ENCODE measurements at places on chromosomes 4 and X.

- DNase-seq = no peak
Measured at GRCh38 chr4:184612074-184612473, 37.2 kb downstream of the CASP3 start.

- no peak for DNase-seq
Measured at GRCh38 chr4:80507507-80507906, 172.0 kb downstream of the CFAP299 start.

DNA sequence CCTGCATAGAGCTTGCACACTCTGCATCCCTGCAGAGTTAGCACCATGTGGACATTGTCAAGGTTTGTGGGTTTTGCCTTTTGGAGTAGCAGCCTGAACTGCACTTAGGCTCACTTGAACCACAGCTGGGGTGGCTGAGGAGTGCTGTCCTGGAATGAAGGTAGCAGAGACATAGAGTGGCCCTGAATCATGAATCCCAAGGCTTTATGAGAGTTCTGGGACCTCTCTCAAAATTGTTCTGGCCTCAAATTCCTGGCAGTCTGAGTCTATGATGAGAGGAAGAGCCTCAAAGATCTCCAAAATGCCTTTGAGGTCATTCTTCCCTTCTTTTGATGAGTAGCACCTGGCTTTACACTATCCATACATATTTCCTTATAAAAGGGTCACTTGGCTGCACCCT lies 37.1 kb upstream of the ADH1C start:
- DNase-seq = peak; percentile 15

GRCh38 chrX:119237562-119237942 lies 1.5 kb downstream of the PGRMC1 start:
- DNase-seq = no peak

DNA sequence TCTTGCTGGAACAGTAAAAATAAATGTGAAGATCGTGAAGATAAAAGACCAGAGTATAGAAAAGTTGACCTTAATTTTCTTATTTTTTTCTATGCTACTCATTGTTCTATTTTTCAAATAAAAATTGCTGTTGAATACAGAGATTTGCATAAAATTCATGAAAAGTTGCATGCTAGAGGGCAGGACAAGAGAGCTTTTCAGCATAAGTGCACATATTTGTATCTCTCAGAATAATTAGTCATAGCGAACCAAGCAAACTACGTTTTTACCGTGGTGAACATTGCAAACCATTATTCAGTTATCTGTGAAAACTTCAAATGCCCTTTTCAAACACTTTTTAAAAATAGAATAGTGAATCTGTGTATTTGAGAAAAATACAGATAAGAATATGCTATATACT lies 26.4 kb upstream of the AFF2 start:
- no peak for DNase-seq

- DNase-seq = no peak
Measured at GRCh38 chr4:2081540-2081939, 22.4 kb downstream of the NAT8L start.

GRCh38 chrX:97401586-97402136 lies 518.0 kb downstream of the RPA4 start:
- DNase-seq = no peak

DNA sequence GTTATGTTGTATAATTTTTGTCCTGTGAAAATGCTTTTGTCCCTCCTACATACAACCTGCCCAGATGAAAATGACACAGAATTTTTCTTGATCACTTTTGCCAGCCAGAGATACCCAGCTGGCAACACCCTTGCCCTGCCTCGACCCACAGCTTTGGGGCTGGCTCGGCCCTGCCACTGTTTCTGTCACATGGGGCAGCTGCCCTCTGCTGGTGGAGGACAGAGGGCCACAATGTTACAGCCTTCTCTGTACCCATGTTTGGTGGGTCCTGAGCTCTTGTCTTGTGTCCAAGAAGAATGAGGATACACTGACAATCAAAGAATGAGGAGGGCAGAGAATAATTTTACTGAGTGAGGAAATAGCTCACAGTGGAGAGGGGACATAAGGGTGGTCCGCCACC lies 31.1 kb downstream of the BMP15 start:
- DNase-seq = no peak

- DNase-seq = no peak
Measured at GRCh38 chrX:63581398-63581797, 203.6 kb downstream of the ARHGEF9 start.

DNA sequence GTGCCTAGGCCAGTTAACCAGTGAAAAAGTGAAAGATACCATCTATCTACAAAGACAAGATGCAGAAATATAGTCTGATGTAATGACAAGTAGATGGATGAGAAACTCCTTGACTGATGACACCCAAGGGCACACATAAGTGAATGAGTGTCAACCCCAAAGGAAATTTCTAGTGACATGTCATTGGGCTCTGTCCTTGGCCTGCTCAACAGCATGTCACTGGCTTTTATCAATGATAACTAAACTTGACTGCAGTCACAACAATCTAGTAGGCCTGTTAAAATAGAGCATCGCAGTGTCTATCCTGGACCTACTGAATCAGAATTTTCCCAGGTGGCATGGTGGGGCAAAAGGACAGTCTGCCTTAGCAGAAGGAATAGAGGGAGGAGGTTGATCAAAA lies 155.8 kb downstream of the TSPAN5 start:
- no peak for DNase-seq

- no peak for DNase-seq
Measured at GRCh38 chrX:44082829-44083228, 109.6 kb upstream of the NDP start.

DNA sequence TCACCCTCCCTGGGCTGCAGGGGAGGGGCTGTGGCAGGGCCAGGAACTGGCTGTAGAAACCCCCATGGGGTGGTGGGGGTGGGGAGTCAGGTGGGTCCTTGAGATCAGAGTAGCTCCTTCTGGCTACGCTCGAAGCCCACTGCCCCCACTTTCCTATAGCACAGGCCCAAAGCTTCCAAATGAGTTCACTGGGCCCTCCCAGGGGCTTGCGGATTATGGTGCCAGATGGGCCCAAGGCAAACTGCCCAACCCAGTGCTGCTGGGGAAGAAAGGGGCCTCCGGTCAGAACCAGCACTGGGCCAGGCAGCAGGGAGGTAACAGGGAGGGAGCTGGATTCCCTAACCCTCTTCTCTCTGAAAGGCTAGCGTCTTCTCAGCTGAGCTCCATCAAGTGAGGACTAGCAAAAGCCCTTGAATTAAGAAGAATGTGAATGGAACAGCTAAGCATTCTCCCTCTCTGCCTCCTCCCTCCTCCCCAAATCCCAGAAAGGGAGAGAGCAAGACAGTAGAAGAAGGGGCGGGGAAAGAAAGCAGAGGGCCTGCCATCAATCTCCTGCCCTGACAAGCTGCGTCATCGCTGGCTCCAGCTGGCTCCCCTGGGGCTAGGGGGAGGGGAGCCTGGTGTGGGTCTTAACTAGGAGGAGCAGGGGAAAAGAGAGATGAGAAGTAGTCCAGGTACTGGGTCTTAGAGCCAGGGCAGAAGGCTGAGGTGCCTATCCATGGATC lies 34.7 kb downstream of the FRMPD3 start:
- DNase-seq = no peak

DNA sequence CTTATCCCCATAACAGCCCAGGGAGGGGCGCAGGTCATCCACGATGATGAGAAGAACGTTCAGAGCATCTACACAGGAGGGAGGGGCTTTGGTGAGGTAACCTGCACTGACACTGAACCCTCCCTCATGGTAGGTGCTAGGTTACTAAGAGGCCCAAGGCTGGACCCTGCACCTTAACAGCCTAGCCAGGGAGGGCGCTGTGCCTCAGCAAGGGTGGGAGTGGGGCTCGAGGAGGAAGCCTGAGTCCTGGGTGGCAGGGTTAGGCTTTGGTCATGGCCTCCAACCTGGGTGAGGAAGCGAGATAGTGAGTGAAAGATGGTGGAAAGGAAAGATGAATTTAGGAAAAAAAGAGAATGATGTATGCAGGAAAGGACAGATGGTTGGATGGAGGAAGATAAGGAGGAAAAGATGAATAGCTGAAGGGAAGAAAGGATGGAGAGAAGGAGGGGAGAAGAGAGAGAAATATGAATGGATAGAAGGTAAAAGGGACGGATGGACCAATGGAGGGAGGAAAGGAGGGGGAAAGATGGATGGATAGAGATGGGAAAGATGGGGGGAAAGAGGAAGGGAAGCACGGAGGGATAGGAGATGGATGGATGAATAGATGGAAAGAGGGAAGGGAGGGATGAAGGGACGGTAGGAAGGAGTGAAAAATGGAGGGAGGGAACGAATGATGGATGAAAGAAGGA lies 736 bp downstream of the IDS start:
- peak; percentile 13 for DNase-seq

- no peak for DNase-seq
Measured at GRCh38 chr4:89248879-89249281, 58.7 kb downstream of the GPRIN3 start.

- DNase-seq = no peak
Measured at GRCh38 chr4:1060121-1060520, 48.7 kb downstream of the FGFRL1 start.

DNA sequence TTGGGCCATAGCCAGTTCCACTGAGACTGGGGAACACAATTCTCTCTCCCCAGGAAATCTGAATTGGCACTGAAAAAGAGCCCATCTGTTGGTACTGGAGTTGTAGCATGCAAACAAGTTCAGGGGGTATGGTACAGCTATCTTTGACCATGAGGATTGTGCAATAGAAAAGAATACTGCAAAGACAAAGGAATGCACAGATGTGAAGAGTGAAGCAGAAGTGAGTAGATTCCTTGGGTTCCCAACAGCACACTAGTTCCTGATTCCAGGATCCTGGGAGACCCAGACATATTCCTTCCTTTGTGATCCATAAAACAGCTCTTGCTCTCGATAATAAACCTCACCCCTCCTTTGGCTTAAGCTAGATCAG lies 43.3 kb upstream of the CTAG2 start:
- DNase-seq = peak; percentile 38

- no peak for DNase-seq
Measured at GRCh38 chrX:101774340-101774739, 114.7 kb upstream of the ARMCX2 start.

DNA sequence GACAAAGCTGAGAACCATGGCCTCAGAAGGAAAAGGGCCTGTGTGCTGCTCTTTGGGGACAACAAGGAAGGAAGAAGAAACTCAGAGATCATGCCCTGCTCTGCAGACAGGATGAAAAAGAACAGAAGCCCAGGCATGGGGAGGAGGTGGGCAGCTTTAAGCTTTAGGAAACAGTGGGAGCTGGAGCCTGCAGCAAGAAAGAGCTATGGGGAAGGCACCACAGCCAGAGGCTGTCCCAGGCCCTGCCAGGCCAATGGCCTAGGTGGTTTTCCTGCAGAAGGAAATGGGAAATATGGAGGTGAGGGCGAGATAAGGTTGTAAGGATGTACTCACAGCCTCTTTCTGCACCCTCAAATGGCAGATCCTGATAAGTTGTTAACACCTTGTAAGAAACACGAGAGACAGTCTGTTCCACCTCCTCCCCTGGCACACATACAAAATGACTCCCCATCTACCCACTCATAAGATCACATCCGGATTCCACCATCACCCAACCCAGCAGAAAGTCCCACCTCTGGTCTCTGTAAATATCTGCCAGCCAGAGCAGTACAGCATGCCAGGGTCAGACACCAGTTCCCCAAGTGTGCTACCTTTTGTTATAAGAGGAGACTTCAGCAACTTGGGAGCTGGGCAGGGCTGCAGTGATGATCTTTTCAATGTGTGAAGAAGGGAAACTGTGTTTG lies 105.2 kb downstream of the RTL5 start:
- DNase-seq = peak; percentile 37

- DNase-seq = no peak
Measured at GRCh38 chr4:58957711-58958110, 1847.5 kb upstream of the IGFBP7 start.

DNA sequence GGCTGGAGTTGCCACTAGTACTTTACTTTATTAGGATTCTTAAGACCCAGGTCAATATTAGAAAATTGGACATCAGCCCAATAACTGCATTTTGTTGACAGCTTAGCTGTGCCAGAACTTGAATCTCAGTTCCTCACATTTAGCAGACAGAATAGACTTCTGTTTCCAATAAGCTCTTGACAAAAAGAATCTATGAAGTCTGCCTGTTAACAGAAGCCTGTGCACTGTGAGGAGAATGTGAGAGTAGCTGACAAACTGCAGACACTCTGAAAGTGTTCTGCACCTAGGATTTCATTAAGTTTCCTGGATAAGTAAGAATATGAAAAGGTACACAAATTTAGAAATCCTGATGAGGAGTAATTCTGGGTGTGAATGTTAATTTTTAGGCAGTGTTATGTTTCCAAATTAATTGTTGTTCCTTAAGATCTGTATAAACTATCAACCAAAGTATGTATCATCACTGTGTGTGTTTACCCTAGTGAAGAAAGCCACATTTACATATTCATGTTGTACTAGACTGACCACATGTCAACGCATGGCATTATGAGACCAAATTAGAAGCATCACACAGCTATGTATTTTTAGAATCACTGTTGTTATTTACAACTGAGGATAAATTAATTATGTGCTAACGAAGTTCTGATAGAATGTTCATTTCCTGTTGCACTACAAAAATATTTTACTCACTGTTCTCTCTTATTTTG lies 756.4 kb upstream of the IGFBP7 start:
- DNase-seq = no peak

DNA sequence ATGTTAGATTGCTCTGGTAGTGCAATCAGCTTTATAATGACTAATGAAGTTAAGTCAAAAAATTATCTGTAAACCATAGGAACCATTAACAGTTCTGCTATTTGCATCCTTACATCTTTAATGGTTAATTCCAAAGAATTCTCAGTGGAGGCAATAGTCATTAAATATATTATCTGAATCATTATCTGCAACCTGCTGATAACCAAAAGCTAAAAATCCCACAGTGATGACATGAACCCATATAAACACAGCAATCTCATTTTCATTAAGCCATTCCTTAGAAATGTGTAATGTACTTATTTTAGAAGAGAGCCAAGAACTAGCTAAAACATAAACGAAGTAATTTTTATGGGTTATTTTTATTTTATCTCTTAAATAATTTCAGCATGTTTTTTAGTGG lies 60.2 kb downstream of the MAGEB16 start:
- no peak for DNase-seq

GRCh38 chrX:8688776-8689175 lies 43.2 kb downstream of the ANOS1 start:
- no peak for DNase-seq

GRCh38 chr4:186946136-186946535 lies 222.5 kb upstream of the FAT1 start:
- DNase-seq = no peak

DNA sequence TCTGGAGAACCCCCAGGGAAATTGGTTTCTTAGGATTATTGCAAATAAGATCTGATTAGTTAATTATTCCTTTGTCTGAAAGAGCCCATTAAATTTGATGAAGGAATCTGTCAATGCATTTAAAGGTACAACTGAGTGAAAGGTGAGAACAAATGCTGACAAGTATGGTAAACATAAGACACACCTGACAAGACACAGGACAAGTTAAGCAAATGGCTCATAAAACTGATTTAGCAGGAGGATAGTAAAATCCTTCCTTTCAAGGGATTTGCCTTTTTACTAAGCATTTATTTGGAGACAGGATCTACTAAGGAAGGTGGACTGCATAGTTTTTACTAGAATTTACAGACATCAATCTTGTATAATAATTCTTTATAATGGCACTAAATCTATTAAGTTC lies 553.9 kb downstream of the SPRY1 start:
- no peak for DNase-seq

GRCh38 chr4:172707622-172708021 lies 461.0 kb upstream of the GALNT7 start:
- no peak for DNase-seq

- no peak for DNase-seq
Measured at GRCh38 chr4:100935090-100935489, 412.2 kb downstream of the PPP3CA start.

GRCh38 chrX:43165343-43165920 lies 387.5 kb upstream of the PPP1R2C start:
- DNase-seq = no peak
